ENCODE measurements at places on chromosomes 6 and 20.

DNA sequence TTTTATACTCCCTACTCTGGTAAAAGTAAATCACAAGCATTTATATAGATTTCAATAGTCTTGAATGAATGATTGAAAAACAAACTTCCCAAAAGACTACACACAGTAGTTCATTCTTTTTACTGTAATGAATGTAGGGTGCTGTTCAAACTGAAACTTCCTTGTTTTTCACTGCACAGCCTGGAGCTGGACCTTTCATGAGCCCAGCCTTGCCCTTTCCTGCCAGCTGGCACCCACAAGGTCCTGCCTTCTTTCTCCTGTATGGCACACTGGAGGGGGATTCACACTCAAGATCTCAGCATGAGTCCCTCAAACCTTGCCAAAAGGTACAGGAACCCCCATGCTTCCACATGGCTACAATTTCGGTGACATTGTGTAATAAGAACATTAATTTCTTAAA lies 50.9 kb downstream of the COL12A1 start:
- DNase-seq: no peak

DNA sequence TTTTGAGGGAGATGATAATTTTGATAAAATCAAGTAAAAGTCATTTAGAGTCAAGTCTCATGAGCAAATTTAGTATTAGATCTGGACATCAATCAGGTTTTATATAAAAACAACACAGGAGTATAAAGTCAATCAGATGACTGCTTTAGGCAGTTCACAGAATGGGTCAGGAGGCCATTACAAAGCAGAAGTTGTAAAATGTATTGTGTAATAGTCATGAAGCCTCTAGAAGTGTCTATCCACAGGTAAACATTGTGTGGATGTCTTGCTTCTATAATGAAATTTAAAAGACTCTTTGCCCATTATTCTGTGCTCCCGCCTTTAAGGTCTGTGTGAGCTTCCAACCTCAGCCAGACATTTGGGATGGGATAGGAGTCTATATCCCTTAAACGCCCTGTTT lies 28.8 kb downstream of the MAP7 start:
- DNase-seq: no peak

GRCh38 chr20:47318027-47318585 lies 38.4 kb downstream of the ZMYND8 start:
- DNase-seq: peak; percentile 50

DNA sequence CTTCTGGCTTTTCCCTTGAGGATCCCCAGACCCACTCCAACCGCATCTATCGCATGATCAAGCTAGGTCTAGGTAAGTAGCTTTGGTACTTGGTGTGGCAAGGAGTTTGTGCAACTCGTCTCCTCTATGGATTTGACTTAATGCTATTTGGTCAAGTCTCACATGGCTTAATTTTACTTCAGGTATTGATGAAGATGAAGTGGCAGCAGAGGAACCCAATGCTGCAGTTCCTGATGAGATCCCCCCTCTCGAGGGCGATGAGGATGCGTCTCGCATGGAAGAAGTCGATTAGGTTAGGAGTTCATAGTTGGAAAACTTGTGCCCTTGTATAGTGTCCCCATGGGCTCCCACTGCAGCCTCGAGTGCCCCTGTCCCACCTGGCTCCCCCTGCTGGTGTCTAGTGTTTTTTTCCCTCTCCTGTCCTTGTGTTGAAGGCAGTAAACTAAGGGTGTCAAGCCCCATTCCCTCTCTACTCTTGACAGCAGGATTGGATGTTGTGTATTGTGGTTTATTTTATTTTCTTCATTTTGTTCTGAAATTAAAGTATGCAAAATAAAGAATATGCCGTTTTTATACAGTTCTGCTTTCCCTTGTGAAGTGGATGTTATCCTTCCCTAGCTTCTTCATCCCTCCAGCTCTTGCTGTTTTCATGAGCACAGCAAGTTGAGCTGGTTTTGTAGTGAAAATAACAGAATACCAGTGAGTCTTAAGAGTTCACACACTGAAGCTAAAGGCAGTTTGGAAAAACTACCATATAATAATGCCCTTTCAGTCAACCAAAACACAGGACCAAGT lies 3.8 kb downstream of the SLC35B2 start:
- DNase-seq: no peak

DNA sequence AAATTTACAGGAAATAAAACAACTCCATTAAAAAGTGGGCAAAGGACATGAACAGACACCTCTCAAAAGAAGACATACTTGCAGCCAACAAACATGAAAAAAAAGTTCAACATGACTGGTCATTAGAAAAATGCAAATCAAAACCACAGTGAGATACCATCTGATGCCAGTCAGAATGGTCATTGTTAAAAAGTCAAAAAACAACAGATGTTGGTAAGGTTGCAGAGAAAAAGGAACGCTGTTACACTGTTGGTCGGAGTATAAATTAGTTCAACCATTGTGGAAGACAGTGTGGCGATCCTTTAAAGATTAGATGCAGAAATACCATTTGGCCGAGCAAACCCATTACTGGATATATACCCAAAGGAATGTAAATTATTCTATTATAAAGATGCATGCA lies 858.0 kb upstream of the FLRT3 start:
- no peak for DNase-seq

DNA sequence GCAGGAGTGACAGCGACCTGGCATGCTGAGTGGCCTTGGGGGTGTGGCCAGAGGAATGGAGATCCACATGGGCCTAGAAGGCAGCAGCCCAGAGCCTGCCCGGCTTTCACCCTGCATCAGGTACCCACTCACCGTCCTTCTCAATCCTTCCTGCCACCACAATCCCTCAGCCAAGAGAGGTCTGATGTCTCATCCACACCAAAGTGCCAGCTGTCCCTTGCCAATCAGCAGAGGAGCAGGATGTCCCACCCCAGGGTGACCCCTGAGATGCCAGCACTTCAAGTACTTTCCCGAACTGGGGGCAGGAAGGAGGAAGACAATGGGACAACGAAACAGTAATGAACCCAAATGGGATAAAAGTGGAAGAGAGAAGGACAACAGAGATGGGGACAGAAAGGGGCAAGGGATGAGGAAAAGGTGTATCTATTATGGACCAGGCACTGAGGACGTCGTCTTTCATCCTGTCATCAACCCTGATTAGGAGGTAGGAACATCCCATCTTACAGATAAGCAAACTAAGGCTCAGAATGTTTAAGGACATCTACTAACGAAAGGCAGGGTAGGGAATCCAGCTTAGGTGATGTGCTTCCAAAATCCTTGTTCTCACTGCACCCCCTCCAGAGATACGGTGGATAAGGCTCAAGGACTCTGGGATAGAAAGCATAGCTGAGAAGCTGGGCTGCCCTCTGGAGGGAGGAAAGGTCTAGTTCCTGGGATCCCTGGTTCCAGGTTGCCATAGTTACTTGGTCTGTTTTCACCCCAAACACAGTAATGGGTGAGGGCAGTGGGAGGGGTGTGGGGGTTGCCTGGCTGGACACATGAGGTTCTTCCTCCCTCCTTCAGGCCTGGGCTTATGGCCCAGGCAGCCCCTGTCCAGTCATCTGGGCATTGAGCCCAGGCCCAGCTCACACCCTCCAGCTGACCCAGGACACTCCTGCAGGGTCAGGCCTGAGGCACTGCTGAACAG lies 4.5 kb upstream of the TNXB start:
- peak; percentile 72 for DNase-seq

GRCh38 chr20:5216663-5217062 lies 89.9 kb downstream of the CDS2 start:
- peak; percentile 70 for DNase-seq

DNA sequence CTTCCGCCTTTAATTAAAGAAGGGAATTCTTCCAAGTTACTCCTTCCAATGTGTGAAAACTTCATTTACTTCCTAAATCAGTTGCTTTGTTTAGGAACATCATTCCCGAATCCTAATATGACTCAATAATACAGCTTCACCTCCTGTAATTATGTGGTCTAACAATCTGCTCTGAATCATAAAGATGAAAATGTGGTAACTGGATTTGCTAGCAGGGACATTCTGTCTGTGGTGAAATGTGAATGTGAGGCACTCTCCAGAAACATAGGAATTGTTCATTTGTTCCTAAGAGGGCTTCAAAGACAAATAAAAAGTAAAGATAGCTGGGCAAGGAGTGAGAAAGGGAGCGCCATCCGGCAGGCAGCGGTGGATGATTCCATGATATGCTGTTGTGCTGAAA lies 678.1 kb downstream of the KIF16B start:
- no peak for DNase-seq

DNA sequence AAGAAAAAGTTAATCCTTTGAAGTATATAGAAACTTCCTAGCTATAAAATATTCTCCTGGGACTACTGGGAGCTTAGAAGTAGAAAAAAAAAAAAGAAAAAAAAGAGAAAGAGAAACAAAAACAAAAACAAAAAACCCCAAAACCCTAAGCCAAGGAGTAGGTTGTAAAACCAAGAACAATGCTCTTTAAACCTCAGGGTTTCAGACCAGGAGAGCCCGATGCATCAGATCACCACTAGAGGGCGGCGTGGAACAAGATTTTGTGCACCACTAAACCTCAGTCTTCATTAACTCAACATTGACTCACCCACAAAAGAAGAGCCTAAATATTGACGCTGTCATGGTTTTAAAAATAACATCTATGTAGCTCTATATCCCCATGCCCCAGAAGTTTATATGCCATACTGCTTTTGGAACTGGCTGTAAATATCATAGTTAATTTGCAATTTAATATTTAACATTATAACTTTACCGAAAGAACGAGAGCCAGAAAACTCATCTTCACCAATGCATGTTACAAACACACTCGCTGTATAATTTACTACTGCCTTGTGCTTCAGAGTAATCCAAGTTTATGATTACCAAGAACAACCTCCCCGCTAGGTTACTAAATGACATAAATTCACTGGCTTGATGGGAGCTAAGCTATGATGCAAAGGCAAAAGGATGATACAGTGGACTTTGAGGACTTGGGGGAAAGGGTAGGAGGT lies 19.2 kb downstream of the MCUR1 start:
- DNase-seq: peak; percentile 67

- DNase-seq: no peak
Measured at GRCh38 chr6:14711704-14712379, 534.0 kb upstream of the JARID2 start.

DNA sequence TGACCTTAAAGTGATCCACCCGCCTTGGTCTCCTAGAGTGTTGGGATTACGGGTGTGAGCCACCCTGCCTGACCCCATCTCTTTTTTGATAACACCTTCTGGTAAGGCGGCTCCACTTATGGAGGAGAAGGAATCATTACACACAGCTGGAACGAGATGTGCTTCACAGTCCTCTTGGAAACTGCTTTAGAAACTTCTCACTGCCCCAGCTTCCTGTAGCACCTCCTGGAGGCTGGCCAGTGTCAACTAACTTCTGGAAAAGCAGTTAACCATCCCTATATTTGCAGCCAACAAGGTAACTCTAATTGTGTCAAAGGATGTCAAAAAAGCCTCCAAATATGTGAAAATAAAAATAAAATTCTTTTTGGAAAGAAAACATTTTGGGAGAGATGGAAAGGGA lies 48.8 kb upstream of the BCLAF1 start:
- no peak for DNase-seq

GRCh38 chr20:46784436-46785127 lies 75.1 kb downstream of the SLC2A10 start:
- no peak for DNase-seq

DNA sequence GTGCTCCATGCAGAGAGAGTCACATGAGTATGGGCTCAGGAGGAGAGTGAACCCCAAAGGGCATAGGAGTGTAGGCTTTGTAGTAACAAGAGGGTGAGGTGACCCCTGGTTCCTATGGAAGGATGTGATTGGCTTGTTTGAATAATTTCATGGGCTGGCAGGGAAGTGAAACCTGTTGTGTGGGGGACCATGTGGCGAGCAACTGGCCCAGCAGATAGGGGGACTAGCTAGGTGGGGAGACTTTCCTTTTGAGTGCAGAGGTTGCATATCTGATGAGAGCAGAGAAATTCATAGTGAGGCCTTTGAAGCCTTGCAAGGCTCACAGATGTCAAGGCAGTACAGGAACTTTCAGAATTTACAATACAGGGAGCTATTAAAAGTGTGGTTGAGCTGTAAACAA lies 247.9 kb upstream of the SLC35B3 start:
- DNase-seq: no peak

DNA sequence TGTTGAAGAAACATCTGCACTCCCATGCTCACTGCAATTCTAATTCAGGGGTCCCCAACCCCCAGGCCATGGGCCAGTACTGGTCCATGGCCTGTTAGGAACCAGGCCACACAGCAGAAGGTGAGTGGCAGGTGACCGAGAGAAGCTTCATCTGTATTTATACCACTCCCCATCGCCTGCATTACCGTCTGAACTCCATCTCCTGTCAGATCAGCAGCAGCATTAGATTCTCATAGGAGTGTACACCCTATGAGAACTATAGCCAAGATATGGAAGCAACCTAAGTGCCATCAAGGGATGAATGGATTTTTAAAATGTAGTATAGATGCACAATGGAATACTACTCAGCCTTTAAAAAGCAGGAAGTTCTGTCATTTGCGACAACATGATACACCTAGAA lies 53.2 kb downstream of the MBOAT1 start:
- no peak for DNase-seq

GRCh38 chr6:128560966-128561365 lies 40.6 kb upstream of the PTPRK start:
- DNase-seq: no peak

DNA sequence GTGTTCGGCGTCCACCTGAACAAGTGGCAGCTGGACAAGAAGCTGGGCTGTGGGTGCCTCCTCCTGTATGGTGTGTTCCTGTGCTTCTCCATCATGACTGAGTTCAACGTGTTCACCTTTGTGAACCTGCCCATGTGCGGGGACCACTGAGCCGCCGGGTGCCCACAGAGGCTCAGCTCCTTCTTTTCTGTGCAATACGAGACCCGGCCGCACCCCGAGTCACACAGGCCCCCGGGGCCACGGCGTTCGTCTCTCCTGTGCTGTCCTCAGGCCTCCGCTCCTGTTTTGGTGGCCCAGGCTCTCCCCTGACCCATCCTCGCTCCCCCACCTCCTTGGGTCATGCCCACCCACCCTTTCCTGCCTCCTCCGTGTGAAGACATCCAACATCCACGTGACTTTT lies 37.1 kb upstream of the RIN2 start:
- no peak for DNase-seq

GRCh38 chr6:5111626-5112025 lies 26.5 kb downstream of the PPP1R3G start:
- no peak for DNase-seq

DNA sequence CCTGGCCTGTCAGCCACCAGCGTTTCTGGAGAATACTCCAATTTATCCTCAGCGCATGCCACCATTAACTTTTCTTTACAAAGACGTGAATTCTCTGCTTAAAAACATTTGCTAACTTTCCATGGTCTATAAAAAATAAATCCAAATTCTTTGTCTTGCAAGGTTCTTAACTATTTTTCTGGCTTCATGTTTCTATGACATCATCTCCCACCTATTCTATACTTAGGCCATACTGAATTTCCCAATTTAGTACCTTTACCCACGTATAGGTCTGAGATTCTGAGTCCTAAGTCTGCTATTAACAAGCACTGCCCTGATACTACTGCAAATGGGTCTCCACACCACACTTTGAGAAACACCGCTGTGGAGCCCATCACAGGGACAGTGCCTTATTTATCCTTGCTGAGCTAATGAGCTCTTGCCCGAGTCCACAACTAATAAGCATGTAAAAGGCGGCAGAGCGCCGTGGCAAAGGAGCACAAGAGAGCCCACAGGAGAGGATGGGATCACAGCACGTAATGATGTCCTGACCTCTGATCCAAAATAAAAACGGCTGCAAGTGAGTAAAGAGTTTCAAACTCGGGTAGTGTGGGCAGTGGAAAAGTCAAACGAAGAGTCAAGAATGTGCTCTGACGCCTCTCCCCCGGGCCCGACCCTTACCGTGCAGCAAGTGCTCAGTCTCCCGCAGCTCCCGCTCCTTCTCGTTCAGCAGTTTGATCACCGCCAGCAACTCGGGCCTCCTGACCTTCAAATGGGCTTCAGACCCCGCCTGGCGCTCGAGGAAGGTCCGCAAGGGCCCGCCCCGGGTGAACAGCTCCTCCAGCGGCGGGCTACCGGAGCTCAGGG lies 519 bp downstream of the MTRF1L start:
- peak; percentile 12 for DNase-seq
